ENCODE measurements at places on chromosomes 6 and 20. TPM values are rescaled to one million over a fixed set of nuclear protein-coding genes. Genes with fewer than 3 reads are reported as not detected.

DNA sequence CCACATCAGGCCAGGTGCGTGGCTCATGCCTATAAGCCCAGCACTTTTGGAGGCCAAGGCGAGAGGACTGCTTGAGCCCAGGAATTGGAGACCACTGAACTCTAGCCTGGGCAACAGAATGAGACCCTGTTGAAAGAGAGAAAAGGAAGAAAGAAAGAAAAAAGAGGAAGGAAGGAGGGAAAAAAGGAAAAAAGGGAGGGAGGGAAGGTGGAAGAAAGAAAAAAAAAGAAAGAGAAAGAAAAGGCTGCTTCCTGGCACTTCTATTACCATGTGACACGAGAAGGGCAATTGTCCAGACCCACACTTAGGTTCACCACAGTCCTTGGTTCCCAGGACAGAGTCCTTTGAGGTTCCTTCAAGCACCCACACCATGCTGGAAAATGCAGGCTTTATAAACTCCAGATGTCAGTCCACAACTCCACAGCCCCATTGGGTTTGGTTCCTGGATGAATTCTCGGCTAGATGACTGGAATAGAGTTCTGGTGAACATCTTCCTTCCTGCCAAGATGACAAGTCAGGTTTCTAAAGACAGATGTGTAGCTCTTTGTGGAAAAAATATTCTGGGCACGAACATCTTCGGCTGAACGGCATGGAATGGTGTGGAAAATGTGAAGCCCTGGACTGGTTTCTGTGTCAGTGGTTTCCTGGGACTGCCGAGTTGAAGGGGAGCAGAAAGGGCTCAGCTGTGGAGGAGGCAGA lies 32.5 kb downstream of the NT5E start:
- H3K4me3 ChIP-seq: no peak overlapping the region
- no peaks in the 10 kb centered on the region for H3K4me1 ChIP-seq
- no peak overlapping the region for H3K27ac ChIP-seq
- no peak for DNase-seq
- no peaks in the 10 kb centered on the region for H3K36me3 ChIP-seq

Gene MOXD1
- not detected for total RNA-seq

Gene BPIFB4
- not detected for total RNA-seq

DNA sequence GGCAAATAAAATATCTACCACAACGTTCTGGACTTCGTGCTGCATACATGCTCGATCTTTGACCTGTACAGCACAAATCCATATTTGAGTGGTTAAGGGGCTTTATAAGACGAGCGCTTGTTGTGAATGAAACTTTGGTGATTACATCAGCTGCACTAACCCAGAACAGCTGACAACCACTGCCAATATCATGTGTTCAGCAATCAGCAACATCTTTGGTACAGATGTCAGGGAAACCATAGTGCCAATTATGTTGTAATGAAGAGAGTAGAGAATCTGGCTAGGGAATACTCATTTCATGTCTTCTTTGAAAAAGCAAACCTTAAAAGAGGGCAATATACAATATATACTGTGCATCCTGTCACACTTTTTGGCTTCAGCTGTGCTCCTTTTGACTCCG lies 188.6 kb upstream of the NT5E start:
- no peak for DNase-seq
- no peaks in the 10 kb centered on the region for H3K27me3 ChIP-seq
- H3K27ac ChIP-seq: no peak overlapping the region
- H3K4me3 ChIP-seq: no peak overlapping the region
- no peaks in the 10 kb centered on the region for H3K4me1 ChIP-seq

GRCh38 chr6:18186033-18186432 lies 30.8 kb downstream of the KDM1B start:
- no peak overlapping the region for H3K27ac ChIP-seq
- H3K4me3 ChIP-seq: no peak overlapping the region
- no peak for DNase-seq
- peaks cover 29% of the 10 kb centered on the region for H3K36me3 ChIP-seq
- H3K27me3 ChIP-seq: no peaks in the 10 kb centered on the region

- DNase-seq: peak; percentile 76
- peak overlapping the region; percentile 34 for H3K27ac ChIP-seq
- H3K27me3 ChIP-seq: peaks cover 2% of the 10 kb centered on the region
Measured at GRCh38 chr6:168968228-168968627, 285.4 kb downstream of the THBS2 start.

Gene ZFP57
- total RNA-seq: not detected

DNA sequence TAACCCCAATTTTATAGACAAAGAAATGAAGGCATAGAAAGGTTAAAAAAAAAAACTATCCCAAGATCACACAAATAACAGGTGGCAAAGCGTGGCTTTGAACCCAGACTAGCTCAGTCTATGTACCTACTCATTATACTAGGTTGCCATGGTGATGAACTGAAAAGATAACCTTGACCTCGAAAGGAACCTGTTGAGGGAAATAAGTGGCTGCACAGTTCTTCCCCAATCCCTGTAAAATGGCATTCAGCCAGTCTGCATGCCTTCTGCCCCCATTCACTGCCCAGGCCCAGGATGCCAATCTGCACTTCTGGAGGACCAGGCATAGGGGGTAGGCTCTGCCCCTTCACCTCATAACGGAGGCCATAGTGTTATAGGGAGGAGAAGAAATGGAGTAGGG lies 295.2 kb downstream of the PTPRT start:
- no peaks in the 10 kb centered on the region for H3K36me3 ChIP-seq
- no peak overlapping the region for H3K27ac ChIP-seq

DNA sequence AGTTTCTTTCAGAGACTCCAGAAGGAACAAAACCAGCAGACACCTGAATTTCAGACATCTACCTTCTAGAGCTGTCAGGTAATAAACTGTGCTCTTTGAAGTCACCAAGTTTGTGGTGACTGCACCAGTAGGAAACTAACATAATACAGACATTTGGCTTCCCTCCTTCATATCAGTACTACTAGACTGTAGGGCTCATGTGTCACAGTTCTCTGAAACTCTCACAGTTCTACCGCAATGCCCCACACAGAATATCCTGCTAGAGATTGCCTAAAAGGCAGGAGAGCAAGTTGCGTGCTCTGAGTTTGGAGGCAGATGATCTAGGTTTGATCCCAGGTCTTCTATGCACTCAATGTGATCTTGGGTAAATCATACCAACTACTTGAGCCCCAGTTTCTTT lies 205.0 kb upstream of the LRFN2 start:
- DNase-seq: no peak
- peaks cover 14% of the 10 kb centered on the region for H3K4me1 ChIP-seq
- no peaks in the 10 kb centered on the region for H3K27me3 ChIP-seq
- no peak overlapping the region for H3K27ac ChIP-seq
- H3K4me3 ChIP-seq: no peak overlapping the region
- no peaks in the 10 kb centered on the region for H3K36me3 ChIP-seq

DNA sequence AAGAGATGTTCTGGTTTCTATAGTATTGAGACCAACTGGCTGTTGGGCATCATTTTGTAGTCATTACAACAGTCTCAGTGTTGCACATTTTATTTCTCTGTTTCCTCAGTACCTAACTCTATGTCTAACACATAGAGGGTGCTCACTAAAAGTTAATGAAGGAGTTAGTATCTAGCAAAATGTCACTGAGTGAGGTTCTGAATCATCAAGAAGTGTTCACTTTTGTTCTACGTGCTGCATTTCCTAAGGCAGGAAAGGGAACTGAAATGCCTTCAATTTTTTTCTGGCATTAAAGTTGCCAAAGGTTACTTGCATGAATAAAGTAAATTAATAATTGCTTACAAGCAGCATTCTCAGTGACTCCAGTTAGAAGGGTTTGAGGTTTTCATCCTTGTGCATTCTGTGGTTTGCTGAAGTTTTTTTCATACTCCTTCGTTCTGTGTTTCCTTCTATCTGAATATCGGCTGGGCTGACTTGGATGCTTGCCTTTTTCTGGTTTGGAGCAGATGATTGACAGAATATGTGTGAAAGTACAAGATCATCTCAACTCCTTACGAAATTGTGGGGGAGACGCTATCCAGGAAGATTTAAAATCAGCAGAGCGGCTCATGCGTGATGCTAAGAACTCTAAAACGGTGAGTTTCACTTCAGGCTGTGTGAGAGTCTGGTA lies 114.5 kb upstream of the SCGN start:
- no peaks in the 10 kb centered on the region for H3K36me3 ChIP-seq
- H3K4me1 ChIP-seq: no peaks in the 10 kb centered on the region
- DNase-seq: no peak
- no peak overlapping the region for H3K27ac ChIP-seq
- no peak overlapping the region for H3K4me3 ChIP-seq

- no peak overlapping the region for H3K4me3 ChIP-seq
- no peak for DNase-seq
- H3K4me1 ChIP-seq: peaks cover 7% of the 10 kb centered on the region
- no peak overlapping the region for H3K27ac ChIP-seq
Measured at GRCh38 chr6:3372912-3373554, 83.8 kb downstream of the SLC22A23 start.

Gene LSM2
- total RNA-seq: 42.9 TPM

Gene HLA-DQB2
- total RNA-seq: 1.2 TPM

- H3K4me3 ChIP-seq: no peak overlapping the region
- DNase-seq: no peak
- peaks cover 11% of the 10 kb centered on the region for H3K4me1 ChIP-seq
- no peak overlapping the region for H3K27ac ChIP-seq
- no peaks in the 10 kb centered on the region for H3K27me3 ChIP-seq
Measured at GRCh38 chr6:69945192-69945591, 78.8 kb downstream of the COL19A1 start.

Gene HEY2
- 5.2 TPM for total RNA-seq

Gene RGS17
- 0.05 TPM for total RNA-seq

GRCh38 chr6:83466328-83466727 lies 35.5 kb upstream of the ME1 start:
- H3K27ac ChIP-seq: no peak overlapping the region

Gene DPPA5
- not detected for total RNA-seq

Gene OGFRL1
- 7.7 TPM for total RNA-seq

DNA sequence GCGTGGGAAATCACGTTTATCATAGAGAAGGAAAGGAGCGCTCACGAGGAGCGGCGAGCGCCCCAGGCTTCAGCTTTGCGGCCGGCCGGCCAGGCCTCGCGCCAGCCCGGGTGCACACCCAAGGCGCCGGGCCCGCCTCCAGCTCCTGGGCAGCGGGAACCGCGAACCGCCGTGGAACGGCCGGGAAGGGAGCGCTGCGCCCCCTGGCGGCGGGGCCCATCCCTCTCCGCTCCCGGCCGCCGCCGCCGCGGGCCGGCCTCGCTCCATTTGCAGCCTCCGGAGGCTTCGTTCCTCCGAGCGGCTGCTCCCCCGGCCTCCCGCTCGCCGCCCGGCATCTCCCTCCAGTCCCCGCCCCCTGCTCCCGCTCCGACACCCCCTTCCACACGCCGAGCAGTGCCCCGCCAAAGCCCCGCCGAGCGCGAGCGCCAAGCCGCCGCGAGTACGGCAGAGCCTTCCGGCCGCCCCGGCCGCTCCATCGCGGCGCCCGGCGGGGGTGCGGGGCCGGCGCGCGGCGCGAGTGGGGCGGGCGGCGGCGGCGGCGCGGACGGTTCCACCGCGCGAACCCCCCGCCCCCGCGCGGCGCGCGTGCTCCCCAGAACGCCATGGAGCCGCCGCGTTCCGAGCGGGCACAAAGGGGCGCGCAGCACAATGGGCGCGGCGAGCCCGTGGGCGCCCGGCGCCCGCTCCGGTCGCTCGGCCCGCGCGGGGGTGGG lies 946 bp downstream of the BEND3 start:
- H3K36me3 ChIP-seq: no peaks in the 10 kb centered on the region
- no peaks in the 10 kb centered on the region for H3K27me3 ChIP-seq
- peak overlapping the region; percentile 94 for H3K4me3 ChIP-seq
- peak; percentile 93 for DNase-seq
- peaks cover 12% of the 10 kb centered on the region for H3K4me1 ChIP-seq
- H3K27ac ChIP-seq: peak overlapping the region; percentile 86

Gene CYP39A1
- 0.63 TPM for total RNA-seq

Gene KHDRBS2
- total RNA-seq: 0.15 TPM

DNA sequence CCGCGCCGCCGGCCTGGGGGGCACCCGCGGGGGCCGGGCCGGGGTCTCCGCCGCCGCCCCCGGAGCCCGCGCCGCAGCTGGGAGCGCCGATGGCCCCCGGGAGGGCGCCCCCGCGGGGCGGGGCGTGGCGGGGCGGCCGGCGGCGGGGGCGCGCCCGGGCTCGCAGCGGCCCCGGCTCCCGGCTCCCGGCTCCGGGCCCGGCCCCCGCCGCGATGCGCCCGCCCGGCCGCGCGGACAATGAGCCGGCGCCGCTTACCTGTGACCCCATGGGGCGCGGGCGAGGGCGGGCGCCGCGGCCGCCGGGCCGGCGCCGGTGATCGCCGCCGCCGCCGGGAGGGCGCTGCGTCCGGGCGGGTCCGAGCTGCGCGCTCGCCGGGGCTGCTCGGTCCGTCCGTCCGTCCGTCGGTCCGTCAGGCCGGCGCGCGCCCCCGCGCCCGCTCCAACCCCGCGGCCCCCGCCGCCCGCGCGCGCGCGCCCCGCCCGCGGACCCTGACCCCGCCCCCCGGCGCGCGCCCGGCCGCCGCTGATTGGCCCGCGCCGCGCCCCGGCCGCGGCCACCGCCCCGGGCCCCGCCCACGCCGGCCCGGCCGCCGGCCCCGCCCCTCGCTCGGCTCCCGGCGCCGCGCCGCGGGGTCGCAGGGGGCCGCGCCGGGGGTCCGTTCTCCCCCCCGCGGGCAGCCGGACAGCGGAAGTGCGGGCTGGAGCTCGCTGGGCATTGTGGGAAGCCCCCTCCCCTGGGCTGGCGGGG lies at the start of gene ZBTB46:
ZBTB46 (minus strand) TSS at position 424 of the 748 bp plus-strand sequence. CDS start 40,507 bp downstream, outside the sequence.
- peak within 1 kb of the TSS; percentile 69 for H3K4me3 ChIP-seq
- H3K4me1 ChIP-seq: peaks cover 16% of the 10 kb centered on the region
- no peaks in the 10 kb centered on the region for H3K27me3 ChIP-seq
- no peaks in the 10 kb centered on the region for H3K36me3 ChIP-seq
- peak; percentile 73 for DNase-seq

DNA sequence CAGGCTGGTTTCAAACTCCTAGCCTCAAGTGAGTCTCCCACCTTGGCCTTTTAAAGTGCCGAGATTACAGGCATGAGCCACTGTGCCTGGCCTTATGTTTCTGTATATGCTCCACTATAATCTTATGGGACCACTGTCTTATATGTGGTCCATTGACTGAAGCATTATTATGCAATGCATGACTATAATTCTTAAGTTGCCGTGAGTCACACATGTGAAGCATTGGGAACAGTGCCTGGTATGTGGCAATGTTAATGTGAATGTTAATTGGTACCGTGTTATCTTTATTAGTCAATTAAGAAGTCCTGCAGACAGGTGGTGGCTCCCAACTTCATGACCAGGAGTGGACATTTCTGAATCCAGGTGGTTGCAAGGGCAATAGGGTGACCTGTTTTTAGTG lies 14.7 kb upstream of the ASXL1 start:
- no peaks in the 10 kb centered on the region for H3K4me1 ChIP-seq
- H3K4me3 ChIP-seq: no peak overlapping the region
- H3K27me3 ChIP-seq: no peaks in the 10 kb centered on the region

DNA sequence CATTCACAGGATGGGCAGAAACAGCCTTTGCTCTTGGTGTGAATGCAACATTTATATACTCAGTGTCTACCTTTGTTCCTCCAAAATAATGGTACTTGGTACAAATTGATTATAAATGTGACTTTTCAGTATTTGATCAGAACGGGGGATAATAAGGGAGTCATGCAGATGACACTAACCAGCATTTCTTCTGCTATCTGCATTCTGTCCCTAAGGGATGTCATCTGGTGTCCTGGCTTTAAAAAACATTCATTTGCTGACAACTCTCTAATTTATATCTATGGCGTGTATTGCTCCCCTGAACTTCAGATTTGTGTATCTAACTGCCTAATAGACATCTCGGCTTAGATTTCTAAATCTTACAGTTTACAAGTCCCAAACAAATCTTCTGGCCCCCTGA lies 76.4 kb upstream of the FLRT3 start:
- H3K27ac ChIP-seq: no peak overlapping the region
- no peaks in the 10 kb centered on the region for H3K4me1 ChIP-seq
- no peak overlapping the region for H3K4me3 ChIP-seq

- H3K36me3 ChIP-seq: no peaks in the 10 kb centered on the region
- no peaks in the 10 kb centered on the region for H3K27me3 ChIP-seq
- peak overlapping the region; percentile 75 for H3K27ac ChIP-seq
- H3K4me3 ChIP-seq: peak overlapping the region; percentile 83
- no peaks in the 10 kb centered on the region for H3K4me1 ChIP-seq
- DNase-seq: peak; percentile 91
Measured at GRCh38 chr20:30376767-30377658, 880.5 kb upstream of the DEFB115 start.

Gene NKAIN4
- not detected for total RNA-seq
